CD4-positive, alpha-beta T cell treated with Interleukin-10 for 1 hour (primary cell): ENCODE measurements at places on chromosomes 4 and X.

GRCh38 chr4:94441838-94442237 lies 9.9 kb upstream of the PDLIM5 start:
- DNase-seq = no peak

DNA sequence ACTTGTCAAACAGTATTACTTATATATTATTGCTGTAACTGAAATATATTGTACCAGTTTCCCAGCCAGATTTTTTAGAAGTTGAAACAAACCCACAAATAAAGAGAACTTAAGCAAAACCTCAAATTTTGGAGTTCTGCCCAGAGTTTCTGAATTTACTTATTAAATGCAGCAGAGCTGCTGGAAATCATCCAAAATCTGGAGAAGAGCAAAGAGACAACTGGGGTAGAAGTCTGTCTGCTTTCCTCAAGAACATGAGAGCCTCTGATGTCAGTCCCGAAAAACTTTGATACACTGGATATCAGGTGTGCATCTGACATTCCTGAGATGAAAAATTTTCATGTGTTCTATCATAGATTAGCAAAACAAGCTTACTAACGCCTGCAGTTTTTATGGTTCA lies 325.9 kb downstream of the NR3C2 start:
- no peak for DNase-seq

- no peak for DNase-seq
These were observed 155.2 kb downstream of the DHRSX start for GRCh38 chrX:2345562-2345961.

GRCh38 chr4:6703786-6704185 lies 5.9 kb downstream of the MRFAP1L1 start:
- DNase-seq = no peak

DNA sequence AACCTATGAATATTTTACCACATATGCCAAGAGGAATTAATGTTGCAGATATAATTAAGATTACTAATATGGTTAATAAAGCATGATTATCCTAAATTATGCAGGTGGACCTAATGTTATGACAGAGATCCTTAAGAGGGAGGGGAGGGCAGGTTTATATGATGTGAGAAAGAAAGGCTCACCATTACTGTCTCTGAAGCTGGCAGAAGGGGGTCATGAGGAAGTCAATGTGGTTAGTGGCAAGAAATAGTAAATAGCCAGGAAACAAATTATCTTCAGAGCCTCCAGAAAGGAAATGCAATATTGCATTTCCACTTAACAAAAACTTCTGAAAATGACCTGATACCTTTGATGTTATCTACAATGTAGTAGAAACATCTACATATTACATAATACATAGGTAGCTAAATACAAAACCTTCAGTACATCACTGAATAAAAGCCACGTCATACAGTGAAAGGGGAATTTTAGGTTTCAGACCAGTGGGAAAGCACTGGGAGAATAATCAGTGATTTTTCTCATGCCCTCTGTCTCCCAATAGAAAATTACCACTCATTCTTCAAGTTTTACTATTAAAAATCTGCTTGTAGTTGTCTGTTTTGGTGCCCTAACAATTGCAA lies 609.2 kb downstream of the SPOCK3 start:
- no peak for DNase-seq

GRCh38 chrX:76147106-76147505 lies 25.8 kb upstream of the PBDC1 start:
- no peak for DNase-seq

DNA sequence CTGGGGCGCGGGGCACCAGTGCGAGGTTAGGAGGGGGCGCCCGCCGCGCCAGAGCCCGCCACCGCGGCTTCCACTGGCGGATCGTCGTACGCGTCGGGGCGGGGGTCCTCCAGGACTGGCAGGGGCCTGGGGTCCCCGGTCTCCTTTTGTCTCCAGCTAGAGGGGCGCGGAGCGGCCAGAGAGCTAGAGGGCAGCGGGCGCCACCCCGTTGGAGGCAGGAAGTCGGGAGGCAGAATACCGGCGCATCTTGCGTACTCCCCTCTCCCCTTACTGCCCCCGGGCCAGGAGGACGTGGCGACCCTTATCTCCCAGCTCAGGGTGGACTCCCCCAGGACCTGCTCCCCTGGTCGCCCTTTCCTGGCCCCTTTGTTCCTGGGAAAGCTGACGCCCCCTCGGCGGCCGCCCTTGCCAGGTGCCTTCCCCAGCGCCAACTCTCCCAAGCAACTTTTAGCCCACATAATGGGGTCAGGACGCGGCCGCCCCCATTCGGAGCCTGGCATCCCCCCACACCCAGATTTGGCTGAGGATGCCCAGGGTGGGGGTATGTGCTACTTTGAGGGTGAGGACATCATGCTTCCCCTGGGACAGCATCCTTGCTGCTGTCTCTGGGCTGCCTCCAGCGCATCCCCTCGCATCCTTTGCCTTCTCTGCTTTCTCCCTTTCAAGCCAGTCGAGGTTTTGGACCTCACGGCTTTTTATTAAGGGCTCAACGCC lies 933 bp downstream of the CNKSR2 start:
- no peak for DNase-seq

DNA sequence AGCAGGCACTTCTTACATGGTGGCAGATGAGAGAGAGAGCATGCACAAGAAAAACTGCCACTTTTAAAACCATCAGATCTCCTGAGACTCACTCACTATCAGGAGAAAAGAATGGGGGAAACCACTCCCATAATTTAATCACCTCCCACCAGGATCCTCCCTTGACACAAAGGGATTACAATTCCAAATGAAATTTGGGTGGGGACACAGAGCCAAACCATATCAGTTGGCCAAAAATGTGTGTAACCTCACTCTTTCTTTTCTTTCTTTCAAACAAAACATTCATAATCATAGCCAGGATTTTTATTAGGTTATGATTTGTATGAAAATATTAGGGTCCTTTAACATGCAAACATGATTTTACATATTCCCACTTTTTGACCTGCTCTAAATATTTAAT lies 222.1 kb downstream of the PCDH18 start:
- DNase-seq = no peak

DNA sequence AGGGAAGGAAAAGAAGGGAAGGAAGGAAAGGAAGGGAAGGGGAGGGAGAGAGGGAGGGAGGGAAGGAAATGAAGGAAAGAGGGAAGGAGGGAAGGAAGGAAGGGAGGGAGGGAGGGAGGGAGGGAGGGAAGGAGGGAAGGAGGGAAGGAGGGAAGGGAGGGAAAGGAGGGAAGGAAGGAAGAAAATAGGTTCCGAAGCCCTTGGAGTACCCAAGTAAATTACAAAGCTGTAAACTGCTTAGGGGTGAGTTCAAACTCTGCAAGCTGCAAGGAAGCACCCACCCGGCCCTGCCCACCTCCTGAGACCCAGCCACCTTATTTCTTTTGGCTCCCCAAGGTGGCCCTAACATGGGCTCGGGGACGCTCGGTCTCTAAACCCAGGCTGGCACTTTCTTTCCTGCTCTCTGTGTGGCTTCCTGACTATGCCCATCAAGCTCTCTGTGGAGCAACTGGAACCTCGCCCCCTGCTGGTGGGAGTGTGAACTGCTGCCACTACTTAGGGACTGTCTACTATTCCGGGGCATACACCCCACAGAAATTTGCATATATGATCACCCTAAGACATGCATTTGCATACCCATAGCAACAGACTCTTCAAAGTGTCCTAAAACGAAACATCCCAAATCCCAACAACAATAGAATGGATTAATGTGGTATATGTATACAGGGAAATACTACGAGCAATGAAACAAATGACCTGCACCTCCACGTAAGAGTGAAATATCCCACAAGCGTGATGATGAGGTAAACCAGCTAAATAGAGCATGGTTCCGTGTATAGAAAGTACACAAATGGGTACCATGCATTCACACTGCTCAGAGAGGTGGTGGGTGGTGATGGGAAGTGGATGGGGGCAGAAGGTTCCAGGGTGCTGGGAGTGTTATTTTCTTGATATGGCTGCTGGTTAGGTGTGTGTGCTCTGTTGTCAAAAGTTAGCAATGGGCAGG lies 151.7 kb upstream of the TBL1X start:
- DNase-seq = peak; percentile 77

- DNase-seq = no peak
These were observed 7.8 kb downstream of the TIGD2 start for GRCh38 chr4:89119166-89119565.

- DNase-seq = no peak
These were observed 604.6 kb downstream of the BCOR start for GRCh38 chrX:39493168-39493567.

DNA sequence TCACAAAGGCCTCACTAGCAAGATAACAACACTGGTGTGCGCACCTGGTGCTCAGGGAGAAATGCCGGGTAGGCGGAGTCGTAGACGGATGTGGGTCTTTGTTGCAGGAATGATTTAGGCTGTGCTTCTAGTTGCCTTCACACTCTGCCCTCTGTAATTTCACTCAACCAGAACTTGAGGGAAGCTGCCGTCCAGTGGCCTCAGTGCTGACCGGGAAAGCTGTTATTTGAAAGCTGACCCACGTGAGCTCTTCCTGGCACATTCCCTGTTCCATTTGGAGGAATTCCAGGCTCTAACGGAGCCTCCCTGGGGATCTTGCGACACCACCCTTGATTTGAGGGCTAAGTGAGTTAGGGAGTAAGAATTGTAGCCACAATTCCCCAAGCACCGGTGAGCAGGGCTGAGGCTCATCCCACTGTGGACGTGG lies 15.9 kb downstream of the SH3TC1 start:
- no peak for DNase-seq

- no peak for DNase-seq
These were observed 254.3 kb downstream of the PACRGL start for GRCh38 chr4:20954541-20954940.

GRCh38 chrX:3252744-3253143 lies 93.7 kb downstream of the MXRA5 start:
- no peak for DNase-seq

- DNase-seq = no peak
These were observed 53.1 kb downstream of the CHM start for GRCh38 chrX:85994228-85994627.

DNA sequence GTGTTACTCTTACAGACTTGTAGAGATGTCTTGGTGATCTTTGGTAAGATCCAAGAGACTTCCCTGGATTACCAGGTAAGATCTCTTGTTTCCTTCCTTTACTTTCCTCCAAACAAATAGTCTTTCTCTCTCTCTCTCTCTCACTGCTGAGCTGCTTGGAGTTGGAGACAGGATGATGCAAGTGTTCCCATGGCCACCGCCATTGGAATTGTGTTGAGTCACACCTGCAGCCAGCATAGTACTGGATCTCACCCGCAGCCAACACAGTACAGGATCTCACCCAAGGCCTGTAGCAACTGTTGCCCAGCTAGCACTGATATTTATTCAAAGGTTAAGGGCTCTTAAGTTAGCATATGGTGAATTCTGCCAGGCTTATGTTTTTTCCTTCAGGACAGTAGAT lies 1080.9 kb downstream of the FAT4 start:
- no peak for DNase-seq

- no peak for DNase-seq
These were observed 647.0 kb downstream of the IQCM start for GRCh38 chr4:149168645-149169044.

DNA sequence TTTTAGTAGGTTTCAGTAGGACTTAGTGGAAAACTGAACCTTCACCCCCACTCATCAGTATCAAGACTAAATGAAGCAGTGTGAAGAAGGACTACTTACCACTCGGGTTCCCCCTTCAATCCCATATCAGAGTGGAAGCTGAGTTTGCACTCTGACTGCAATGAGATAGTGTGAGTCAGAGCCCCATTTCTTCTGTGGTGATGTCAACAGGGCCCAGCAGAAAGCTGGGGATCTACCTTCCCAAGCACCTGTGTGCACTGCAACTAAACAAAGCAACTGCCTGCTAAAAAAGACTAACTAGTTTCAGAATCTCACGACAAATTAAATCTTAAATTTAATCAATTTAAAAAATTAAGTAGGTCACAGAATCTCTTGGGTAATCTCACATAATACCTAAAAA lies 1837.0 kb upstream of the PCDH7 start:
- DNase-seq = no peak

DNA sequence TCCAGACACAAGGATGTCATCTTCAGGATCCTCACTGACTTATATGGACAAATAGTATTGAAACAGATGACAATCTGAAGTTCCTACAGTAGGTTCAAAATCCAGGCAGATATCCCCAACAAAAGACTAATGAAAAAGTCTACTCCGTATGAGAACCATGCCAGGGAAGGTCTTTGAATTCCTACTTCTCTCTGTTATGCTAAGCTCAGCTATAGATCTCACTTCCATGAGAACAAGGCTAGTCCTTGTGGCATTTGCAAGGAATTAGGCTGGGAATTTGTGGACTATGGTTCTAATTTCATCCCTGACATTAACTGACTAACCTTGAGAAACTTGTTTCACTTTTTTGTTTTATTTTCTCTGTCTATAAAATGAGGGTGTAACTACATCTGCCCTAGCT lies 229.8 kb downstream of the IL1RAPL2 start:
- no peak for DNase-seq

DNA sequence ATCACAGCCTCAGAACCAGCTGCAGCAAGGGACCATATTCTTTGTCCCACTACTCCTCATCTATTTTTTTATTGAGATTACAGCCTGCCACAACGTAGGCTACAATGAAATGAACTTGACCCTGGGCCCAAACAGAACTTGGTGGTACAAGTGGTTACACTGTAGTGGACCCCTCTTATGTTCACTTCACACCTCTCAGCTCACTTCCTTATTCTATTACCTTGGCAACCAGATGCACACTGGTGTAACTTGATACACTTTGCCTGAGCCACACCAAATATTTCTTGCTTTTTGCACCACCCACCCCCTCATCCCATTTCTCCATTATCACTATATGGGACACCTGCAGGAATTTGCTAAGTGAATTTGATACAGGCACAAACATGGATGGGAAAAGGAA lies 105.8 kb downstream of the CXCL13 start:
- DNase-seq = no peak

- DNase-seq = no peak
These were observed 56.9 kb upstream of the OGT start for GRCh38 chrX:71475785-71476540.

DNA sequence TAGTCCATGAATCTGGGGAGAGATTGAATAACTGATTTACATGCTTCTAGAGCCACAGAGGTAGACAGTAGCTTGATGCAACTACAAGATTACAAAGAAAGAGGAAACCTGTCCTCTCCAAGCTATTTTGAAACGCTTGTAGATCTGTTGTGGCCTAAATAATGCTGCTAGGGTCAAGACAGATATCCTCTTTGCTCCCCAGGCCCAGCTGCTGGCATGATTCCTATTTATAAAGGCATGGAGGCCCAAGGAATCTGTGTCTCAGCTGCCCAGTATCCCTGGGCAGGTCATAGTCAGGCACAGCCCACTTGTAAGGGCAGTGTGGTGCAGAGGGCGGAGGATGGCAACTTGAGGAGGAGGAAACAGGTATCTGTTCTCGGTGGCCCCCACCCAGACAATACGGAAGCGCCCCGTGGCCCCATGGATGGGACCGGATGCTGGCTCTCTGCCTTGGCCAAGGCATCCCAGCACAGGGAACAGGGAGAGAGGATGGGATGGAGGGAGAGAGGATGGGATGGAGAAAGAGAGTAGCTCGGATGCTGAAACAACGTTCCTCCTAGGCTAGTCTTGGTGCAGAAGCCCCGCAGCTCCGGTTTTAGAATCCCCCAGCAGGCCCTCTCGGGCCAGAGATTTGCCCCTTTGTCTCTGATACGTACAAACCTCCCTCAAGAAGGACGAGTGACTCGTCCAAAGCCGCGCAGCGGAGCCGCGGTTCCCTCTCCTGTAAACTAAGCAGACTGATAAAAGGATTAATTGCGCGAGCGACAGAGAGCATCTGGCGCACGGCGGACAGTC lies 767 bp upstream of the SMIM20 start:
- peak; percentile 44 for DNase-seq
